ENCODE measurements at places on chromosomes 1 and 21.

- no peak for DNase-seq
Observed at GRCh38 chr21:42672699-42673458, 19.5 kb downstream of the PDE9A start.

- DNase-seq: no peak
Observed at GRCh38 chr21:41600556-41600955, 92.6 kb upstream of the TMPRSS2 start.

DNA sequence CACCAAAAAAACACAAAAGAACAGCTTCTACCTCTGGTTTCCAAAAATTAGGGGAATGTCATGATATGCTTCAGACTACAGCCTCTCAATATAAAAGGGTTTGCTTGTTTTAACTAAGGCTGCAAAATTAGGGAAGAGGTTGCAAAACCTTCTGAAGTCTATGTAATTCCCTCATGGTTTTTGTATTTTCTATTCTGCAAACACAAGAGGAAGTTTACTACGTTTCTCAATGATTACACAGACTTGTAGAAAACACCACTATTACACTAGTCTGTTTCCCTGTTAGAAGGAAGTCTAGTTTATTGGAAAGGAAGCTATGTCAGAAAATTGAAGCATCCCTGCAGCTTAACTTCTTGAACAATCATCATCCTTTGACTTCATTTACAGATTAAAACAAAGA, 229.7 kb upstream of the FMN2 start:
- DNase-seq: no peak

DNA sequence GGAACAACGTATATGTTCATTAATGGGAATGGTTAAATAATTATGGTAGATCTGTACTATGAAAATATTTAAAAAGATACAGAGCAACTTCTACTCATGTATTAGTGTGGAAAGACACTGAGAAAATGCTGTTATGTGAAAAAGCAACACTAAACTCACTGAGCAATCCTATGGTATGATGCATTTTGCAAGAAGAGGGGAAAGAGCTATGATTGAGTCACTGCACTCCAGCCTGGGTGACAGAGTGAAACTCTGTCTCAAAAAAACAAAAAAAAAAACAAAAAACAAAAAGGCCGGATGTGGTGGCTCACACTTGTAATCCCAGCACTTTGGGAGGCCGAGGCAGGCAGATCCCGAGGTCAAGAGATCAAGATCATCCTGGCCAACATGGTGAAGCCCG, 44.4 kb downstream of the ATP5PO start:
- DNase-seq: no peak
